ENCODE measurements at places on chromosomes 3 and 15.

DNA sequence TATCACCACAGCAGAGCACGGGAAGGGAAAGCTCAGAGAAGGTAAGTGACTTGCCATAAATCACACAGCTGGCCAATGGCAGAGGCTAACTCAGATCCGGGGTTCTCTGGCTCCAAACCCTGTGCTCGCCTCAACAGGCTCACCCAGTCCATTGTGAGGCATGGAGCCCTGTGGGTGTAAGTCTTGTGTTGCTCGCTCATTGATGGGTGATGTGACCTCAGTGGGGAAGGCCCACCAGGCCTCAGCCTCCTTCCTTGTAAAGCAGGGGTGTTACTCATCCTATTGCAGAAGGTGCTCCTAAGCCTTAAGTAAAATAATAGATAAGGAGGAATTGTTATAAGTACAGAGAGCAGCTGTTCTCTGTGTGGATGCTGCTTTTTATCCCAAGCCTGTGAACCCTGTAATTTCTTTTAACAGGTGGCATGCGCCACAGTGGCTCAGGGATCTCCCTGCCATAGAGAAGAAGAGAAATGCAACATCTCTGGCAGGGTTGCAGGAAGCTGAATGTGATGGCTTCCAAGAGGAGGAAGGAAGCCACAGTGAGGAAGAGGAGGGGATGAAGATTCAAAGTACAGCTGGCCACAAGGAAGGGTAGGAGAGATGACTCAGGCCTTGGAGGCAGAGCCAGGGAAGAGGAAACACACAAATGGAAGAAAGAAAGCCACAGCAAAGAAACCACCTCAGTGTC, 30.9 kb upstream of the SPSB4 start:
- DNase-seq: peak; percentile 42

DNA sequence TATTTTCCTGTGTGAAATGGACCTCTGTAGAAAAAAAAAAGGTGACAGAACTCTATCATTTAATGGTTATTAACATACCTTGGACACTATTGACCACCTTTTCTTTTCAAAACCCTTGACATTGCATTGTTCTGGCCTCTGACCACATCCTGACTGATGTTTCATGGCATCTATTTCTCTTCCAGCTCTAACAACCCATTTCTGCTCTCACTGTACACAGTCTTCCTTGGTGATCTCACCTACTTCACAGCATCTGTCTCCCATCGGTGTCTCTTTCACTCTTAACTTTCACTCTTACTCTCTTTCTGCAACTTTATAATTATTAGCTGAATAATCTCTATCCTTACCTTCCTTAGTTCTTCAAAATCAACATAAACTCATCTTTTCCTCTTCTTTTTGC, 217.4 kb upstream of the CD96 start:
- peak; percentile 49 for DNase-seq

GRCh38 chr3:18080198-18080689, 337.8 kb upstream of the TBC1D5 start:
- peak; percentile 16 for DNase-seq

- no peak for DNase-seq
Measured at GRCh38 chr3:58179235-58180098, 31.3 kb downstream of the DNASE1L3 start.

- DNase-seq: peak; percentile 43
Measured at GRCh38 chr3:142664311-142664710, 59.5 kb upstream of the TRPC1 start.

- peak; percentile 58 for DNase-seq
Measured at GRCh38 chr3:33658991-33659848, 58.8 kb downstream of the CLASP2 start.

GRCh38 chr3:70000028-70000410, 486 bp downstream of the SAMMSON start:
- DNase-seq: no peak

GRCh38 chr3:131620977-131621376, 118.2 kb upstream of the MRPL3 start:
- DNase-seq: no peak

GRCh38 chr3:153925841-153926514, 195.2 kb upstream of the ARHGEF26 start:
- DNase-seq: no peak

DNA sequence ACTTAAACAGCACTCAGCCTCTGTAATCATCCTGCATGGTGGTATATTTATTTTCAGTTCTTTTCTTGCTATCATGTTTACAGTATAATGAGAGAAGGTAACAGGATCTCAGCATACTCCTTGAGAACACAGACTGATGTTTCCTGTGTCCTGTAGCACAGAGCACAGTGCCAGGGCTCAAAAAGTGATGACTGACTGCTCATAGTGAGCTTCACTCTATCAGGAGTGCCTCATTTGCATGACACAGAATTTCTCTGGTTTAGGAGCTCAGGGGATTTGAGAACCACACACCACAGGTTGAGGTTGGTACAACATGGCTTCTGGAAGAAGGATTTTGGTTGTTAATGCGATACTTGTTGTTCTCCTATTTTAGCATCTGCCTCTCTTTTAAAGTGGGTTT, 68.5 kb upstream of the SLC2A2 start:
- no peak for DNase-seq

DNA sequence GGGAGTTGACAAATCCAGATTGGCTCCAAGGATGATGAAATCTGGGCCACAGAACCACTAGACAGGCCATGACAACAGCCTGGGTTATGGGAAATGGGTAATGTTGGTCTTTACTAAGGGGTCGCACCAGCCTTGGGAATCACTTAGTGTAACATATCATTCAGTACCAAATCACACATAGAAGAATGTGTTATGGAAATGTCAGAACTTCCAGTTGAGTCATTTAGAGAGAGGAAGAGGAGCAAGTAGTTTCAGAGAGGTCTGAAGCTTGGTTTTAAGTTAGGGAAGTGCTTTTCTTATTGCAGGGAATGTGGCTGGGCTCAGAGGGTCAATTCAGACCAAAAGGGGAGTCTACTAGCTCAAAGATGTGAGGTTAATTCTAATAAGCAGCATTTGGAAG, 241.6 kb upstream of the ZPLD1 start:
- peak; percentile 51 for DNase-seq

GRCh38 chr15:64739156-64739555, 36.2 kb downstream of the RBPMS2 start:
- no peak for DNase-seq

DNA sequence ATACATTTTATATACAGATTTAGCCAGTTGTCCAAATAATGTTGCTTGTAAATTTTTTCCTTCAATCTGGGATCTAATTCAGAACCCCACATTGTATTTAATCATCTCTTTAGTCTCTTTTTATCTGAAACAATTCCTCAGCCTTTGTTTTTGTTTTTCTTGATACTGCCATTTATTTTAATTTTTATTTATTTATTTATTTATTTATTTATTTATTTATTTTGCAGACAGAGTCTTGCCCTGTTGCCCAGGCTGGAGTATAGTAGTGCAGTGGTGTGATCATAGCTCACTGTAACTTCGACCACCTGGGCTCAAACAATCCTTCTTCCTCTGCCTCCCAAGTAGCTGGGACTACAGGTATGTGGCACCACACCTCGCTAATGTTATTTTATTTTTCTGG, 61.5 kb downstream of the CHCHD4 start:
- no peak for DNase-seq

DNA sequence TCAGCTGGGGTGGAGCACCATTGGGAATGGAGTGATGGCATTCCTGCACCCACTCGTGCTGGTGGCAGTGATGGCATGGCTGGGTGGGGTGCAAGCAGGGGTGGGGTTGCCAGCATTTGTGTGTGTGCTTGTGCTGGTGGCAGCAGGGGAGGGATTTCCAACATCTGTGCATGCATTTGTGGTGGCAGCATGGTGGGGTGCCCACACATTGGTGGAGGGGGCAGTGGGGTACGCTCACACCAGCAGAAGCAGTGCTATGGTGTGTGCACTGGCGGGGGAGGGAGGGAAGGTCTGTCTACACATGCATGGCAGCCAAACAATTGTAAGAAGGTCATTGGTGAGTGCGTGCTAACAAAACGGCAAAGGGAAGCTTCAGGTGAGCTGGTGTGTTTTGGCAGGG, 76.7 kb upstream of the NUDT16 start:
- DNase-seq: no peak

DNA sequence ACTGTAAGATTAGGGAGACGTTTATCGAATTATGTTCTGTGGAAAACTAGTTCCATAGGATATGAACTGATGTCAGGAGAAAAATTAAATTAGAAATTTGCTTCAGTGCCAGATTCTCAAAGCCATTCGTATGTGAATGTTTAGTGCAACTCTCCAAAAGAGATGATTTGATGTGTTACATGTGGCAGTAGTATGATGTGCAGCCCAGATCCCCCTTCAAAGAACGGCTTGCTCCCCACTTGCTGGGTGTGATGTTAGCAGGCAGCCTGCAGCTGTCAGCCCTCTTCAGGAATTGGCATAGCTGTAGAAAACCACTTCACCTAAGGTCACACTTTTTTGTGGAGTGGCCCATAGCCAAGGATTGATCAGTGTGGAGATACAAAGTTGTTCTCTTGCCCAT, 127.0 kb upstream of the CCDC54 start:
- DNase-seq: no peak

DNA sequence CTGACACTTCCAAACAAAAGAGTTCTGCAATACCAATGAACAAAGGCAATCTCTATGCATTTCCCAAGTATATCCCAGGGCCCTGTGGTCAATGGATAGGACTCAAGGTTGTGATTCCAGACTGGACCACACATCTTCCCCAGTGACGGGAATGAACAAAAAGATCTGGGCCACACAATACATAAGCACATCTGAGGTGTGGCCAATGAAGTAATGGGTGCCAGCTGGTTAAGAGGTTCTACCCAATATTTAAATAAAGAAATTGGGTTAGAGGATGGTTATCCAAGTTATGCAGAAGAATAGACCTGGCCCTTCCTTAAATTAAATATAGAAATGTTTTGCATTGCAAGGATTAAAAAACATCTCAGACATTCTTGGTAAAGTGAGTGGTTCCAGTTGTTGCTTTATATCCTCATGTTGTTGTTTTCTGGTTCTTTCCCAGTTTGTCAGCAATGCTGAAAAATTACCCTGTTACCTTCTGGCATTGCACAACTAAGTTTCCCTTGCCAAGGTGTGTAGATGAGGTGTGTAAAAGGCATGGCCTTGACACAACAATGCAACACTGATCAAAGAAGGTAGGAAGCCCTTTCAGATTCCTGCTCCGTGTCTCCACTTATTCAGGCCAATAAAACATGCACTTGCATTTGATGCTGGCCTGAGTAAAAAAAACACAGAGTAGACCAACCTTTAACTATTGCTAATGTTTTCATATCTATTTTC, 86.5 kb downstream of the PRICKLE2 start:
- no peak for DNase-seq

DNA sequence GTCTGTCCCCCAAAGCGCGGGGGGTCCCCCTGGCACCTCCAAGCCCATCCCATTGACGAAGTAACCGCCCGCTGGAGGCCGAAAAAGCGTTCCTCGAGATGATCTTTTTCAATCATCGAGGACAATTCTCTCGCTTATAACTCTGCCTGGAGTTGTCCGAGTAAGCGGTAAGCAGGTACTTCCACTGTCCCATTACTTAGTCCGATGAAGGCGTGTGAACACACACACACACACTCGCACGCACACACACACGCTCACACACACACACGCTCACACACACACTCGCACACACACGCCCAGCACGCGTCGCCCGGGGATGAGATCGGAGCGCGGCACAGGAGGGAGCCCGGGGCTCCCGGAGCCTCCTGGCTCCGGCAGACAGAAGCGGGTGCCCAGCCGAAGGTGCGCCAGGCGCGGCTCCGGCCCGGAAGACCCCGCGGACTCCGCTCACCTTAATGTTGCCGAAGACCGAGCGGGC, 430 bp downstream of the SLCO2A1 start:
- peak; percentile 32 for DNase-seq

GRCh38 chr3:15384510-15385237, 42.7 kb downstream of the METTL6 start:
- no peak for DNase-seq

- peak; percentile 25 for DNase-seq
Measured at GRCh38 chr3:117898722-117899522, 1135.7 kb downstream of the IGSF11 start.

- DNase-seq: no peak
Measured at GRCh38 chr3:189529889-189530471, 101.2 kb upstream of the TP63 start.

DNA sequence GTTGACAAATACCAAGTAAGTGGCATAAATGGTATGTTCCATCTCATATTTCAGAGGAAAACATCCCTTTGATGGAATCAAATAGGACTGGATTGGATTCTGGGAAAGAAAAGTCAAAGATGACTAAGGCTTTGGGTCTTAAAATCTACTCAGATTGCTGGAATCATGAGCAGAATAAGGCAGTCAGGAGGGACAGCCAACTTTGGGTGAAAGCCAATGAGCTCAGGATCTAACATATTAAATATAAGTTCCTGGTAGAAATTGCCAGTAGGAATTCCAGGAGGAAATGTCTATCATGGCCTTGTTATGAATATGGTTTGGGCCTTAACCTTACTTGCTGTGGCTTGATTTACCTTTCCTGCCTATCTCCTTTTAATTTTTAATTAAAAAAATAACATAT, 55.3 kb downstream of the ISL2 start:
- DNase-seq: no peak

DNA sequence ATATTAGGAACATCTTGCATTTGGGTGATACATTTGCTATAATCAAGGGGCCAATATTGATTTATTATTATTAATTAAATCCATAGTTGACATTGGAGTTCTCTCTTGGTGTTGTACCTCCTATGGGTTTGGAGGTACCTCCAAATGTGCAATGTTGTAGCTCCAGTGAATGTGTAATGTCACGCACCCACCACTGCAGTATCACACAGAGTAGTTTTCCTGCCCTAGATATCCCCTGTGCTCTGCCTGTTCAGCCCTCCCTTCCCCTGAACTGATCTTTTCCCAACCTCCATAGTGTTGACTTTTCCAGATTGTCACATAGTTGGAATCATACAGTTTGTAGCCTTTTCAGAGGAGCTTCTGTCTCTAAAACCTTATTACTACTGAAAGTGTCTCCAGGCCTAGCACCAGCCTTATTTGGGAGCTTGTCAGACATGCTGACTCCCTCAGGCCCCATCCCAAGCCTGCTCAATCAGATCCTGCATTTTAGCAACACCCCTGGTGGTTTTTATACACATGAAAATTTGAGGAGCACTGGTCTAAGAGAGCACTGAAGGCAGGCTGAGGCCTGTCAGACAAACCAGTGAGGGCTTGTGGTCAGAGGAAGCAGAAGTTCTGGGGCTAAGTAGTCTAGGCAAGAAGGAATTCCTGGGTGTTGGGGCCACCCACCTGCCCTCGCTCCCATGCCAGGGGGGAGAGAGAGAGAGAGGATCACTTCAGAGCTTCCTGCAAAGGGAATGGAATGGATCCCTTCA, 73.4 kb downstream of the SLC6A11 start:
- DNase-seq: no peak

All from kidney tubule cell (primary cell).